ENCODE measurements at places on chromosomes 12 and 14. TPM values are rescaled to one million over a fixed set of nuclear protein-coding genes. Genes with fewer than 3 reads are reported as not detected.

Gene GNB3
- total RNA-seq: 1.7 TPM

Gene TAS2R46
- 6.3 TPM for total RNA-seq

Gene TMEM121
- 13.2 TPM for total RNA-seq

Gene PAPLN
- 12.2 TPM for total RNA-seq

Gene OR4K2
- total RNA-seq: not detected

Gene SMARCD1
- 40.6 TPM for total RNA-seq

Gene ERH
- 161 TPM for total RNA-seq

Gene PGF
- total RNA-seq: 14.8 TPM

Gene TUNAR
- total RNA-seq: not detected

Gene LRIG3
- total RNA-seq: 211 TPM

Gene HOXC9
- 0.15 TPM for total RNA-seq

Gene ARHGEF25
- total RNA-seq: 24.4 TPM

Gene ENDOU
- 0.29 TPM for total RNA-seq

Gene SIX1
- total RNA-seq: 15.9 TPM

Gene SPTB
- under 0.01 TPM for total RNA-seq

Gene IFT81
- total RNA-seq: 34.9 TPM

Gene AKAP5
- total RNA-seq: 0.29 TPM
